Activated CD4-positive, alpha-beta T cell treated with anti-CD3 and anti-CD28 coated beads, Interleukin-2, Interleukin-4, amounts not matched to agents 100 ng/mL and 50 ng/mL, durations not matched to agents 16 hours and 8 hours (primary cell): ENCODE measurements at places on chromosomes 3 and 15.
A peak's percentile ranks its signal among the peaks of the same experiment; 100 is the strongest.

GRCh38 chr3:171871392-171872274 is 28.5 kb downstream of the TMEM212 start:
- no peak for DNase-seq

- DNase-seq: no peak
These were observed 8.3 kb downstream of the SLC38A3 start for GRCh38 chr3:50213373-50213772.

- peak; percentile 13 for DNase-seq
These were observed 26.3 kb upstream of the EDEM1 start for GRCh38 chr3:5160940-5161858.

DNA sequence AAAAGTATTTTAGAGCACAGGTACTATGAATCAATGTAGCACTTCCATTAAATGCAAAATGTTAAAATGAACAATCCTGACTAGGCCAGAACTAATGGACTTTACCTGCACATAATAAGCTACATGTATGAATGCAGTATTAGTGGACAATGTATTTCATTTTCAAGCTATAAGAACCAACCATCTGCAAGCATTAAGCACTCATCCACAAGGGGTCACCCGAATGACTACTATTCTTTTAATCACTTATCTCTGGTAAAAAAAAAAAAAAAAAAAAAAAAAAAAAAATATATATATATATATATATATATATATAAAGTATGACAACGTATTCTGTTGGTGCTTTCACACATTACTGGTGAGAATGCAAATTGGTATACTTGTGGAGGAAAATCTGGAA is 7.2 kb downstream of the HERC1 start:
- DNase-seq: no peak

DNA sequence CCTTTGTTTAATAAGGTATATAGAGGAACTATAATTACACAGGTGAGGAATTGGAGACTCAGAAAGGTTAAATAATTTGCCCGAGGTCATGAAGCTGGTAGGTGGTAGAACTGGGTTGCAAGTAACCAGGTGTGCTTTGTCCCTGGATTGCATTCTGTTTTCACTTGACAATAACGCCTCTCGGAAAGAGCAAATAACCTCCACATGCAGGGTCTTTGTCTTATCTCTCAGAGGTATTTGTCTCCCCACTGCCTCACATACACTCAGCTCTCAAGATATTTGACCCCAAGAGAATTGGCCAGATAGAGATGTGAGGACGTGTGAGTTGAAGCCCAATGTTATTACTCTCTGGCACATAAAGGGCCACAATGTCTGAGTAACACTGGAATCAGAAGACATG is 320.9 kb upstream of the ONECUT1 start:
- no peak for DNase-seq

DNA sequence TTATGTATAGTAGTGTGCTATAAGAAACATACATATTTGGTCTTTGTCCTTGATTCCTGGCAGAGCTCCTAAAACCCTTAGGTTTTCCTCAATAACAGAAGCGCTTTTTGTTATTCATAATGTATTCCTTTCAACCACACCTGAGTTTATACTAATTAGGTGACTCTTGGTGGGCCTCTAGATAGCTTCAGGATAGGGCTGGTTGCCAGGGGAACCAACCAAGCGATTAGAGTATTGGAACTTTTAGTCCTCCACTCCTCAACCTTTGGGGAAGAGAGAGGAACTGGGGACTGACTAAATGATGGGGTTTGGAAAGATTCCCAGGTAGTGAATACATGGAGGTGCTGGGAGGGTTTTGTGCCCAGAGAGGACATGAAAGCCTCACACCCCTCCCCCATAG is 24.6 kb downstream of the TMCC1 start:
- DNase-seq: no peak

GRCh38 chr3:63051920-63052319 is 176.7 kb upstream of the CADPS start:
- no peak for DNase-seq

GRCh38 chr15:67479781-67480505 is 41.0 kb upstream of the C15orf61 start:
- no peak for DNase-seq
